NCI-H187 treated with DMSO at 0.1 percent for 48 hours (cell line): ENCODE measurements at places on chromosomes 2 and 18.

GRCh38 chr2:144834998-144835633 lies 315.2 kb upstream of the ZEB2 start:
- DNase-seq, result no peak

- no peak for DNase-seq
These were observed 631 bp downstream of the RPL31 start for GRCh38 chr2:101002562-101003277.

DNA sequence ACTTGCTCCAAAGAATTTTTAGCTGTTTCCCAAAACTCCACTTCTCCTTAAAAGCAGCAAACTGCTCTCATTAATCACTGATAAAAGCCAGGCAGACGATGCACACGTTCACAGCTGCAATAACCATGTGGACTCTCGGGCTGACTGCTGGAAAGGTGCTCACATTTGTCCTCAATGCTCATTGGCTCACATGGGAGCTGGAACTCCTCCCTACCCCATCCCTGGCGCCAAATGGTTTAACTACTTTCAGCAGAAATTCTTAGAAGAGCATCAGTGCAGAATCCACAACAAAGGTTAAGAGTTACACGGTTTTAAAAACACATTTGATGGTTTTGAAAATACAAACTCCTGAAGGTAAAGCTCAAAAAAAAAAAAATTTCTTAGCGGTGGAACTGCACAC lies 117.1 kb downstream of the NOL10 start:
- no peak for DNase-seq

DNA sequence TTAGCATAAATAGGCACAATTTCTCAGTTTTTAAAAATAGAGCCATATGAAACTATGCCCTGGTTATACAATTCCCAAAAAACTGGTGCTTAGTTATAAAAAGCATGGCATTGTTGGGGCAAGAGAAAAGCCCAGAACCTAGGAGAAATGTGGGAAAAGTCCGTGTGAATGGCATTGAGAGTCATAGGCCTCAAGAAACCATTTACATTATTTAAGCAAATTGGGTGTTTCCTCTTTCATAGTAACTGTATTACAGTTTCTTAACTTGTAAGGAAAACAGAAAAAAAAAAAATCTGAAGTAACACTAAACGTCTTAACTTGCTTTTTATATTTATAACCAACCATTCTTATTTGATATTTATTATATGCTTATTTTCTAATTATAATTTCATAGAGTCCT lies 170.9 kb upstream of the SESTD1 start:
- DNase-seq, result no peak

- no peak for DNase-seq
These were observed 29.1 kb upstream of the RAB11FIP5 start for GRCh38 chr2:73141896-73142295.

DNA sequence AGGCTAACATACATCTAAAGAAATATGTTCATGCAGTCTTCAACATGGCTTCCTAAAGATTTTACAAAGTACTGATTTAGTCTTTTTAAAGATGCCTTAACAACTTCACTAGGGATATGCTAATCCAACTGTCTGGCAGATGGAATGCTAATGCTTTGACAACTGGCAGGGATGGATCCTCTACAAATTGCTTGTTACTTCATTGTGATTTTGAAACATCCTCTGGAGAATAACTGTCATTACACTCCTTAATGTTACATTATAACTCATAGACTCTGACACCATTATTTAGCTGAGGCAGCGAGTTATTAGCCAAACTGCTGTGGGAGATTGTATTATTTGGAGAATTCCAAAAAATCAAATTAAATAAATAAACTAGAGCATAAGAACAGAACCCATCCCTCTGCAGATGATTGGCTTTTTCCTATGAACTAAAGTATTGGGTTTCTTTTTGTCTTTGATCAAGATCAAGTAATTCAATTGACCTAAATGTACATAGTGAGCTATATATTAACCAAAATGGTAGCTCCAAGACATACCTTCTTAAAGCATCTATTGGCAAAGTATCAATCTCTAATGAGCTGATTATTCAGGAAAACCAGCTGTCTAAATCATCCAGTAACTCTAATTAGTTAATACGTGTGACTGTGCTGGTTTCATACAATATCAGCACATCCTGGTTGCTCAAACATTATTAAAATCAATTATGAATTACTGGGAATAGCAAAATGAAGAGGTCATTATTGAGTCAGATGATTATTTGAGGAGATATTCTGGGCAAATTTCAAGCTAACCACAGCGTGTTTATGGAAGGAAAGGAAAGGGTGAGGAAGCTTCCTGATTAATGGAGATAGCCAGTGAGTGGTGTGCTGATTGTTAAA lies 321.3 kb upstream of the TFPI start:
- no peak for DNase-seq

GRCh38 chr18:79528846-79529245 lies 133.1 kb downstream of the NFATC1 start:
- DNase-seq, result no peak

DNA sequence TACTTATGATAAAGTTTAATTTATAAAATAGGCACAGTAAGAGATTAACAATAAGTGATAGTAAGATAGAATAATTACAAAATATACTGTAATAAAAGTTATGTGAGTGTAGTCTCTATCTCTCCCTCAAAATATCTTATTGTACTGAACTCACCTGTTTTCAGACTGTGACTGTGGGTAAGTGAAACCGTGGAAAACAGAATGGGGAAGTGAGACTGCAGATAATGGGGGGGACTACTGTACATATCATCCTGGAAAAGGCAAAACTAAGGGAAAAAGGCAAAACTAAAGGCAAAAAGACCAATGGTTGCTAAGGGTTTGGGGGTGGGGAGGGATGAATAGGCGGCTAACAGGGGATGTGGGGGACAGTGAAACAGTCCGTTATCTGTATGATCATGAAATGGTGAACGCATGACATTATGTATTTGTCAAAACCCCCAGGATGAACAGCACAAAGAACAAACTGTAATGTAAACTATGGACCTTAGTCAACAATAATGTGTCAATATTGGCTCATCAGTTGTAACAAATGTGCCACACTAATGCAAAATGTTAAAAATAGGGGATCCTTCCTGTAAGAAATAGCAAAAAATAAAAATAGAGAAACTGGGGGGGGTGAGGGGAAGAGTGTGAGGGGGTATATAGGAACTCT lies 93.8 kb downstream of the EPB41L3 start:
- DNase-seq, result no peak

DNA sequence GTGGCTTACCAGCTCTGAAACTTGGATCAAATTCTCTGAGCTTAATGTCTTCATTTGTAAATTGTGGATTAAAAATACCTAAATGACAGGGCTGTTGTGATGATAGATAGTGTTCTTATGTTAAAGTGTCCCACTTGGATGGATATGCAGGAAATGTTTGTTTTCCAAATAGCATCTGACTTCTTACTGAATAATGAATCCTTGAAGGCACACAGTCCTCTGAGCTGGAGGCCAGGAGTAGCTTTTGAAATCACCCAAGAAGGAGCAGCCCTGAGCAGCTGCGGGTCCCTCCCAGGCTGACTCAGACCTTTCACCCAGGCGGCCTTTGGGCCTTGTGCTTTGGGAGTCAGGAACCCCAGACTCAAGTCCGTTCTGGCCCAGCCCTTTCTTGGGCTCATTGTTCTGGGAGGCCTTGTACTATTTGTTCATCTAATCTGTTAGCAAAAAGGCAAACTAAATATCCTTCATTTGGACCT lies 173.0 kb upstream of the GATA6 start:
- no peak for DNase-seq

GRCh38 chr2:70551167-70551566 lies 2.5 kb downstream of the TGFA start:
- no peak for DNase-seq

DNA sequence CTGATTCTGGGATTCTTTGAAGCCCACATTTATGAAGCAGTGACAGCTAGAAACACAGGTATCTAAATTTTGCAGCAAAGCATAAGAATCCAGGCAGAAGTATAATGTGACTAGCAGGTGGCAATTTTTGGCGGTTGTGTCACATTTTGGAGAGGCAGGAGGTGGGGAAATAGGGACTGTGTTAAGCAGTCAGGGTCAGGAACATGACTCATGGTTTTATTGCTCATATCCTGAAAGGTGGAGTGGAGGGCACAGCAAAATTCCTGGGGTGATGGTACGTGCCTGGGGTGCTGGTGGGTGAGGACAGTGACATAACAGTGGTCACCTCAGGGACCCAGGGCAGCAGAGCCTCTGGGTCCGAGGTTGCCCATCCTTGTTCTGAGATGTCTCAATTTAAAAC lies 63.5 kb upstream of the TTN start:
- no peak for DNase-seq

DNA sequence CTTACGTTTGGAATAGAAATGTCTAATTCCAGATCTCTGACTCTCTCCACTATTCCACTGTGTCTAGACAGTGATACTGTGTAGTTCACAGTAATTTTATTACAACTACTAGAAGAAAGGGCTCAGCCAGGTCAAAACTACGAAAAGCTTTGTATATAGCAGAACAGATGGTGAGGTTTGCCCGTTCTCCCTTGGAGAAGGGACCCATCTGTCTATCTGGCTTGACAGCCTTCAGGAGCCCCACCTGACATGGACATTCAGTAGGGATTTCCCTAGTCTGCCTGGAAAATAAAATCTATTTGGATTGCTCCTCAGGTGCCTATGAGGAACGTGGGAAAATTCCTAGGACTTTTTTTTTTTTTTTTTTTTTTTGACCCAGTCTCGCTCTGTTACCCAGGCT lies 435.4 kb downstream of the NRXN1 start:
- DNase-seq, result no peak

- DNase-seq, result no peak
These were observed 377.4 kb upstream of the ACVR2A start for GRCh38 chr2:147467441-147467840.

DNA sequence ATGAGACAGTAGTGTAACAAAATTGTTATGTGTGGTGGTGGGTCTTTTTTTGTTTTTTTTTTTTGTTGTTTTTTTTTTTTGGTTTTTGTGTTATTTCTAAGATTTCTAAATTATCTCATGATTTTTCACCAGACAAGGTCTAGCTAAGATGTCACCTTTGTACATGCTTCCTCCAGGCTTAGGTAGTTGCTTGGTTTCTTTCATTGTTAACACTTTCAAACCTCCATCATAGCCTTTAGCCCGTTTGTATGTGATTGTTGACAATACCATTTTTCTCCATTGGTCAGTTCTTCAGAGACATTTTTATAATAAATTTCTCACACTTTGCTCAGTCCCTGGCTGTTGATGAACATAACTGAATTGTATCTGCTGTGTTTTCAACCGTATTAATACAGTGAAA lies 2.2 kb downstream of the RELCH start:
- DNase-seq, result no peak

DNA sequence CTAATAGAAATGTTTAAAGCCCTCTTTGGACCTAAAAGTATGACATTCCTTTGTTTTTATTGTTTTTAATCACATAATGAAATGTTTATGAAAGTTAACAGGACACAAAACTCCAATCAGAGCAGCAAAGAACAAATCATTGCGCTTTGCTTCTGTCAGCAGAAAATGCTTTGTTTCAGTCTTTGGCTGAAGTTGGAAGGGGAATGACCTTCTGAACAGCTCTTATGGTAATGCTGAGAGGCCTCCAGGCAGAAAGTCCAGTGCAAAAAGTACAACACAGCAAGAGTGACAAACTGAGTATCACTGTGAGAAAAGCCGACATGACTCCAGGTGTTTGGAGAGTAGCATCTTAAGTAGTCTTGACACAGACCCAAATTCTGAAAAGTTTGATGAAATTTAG lies 147.7 kb upstream of the SP5 start:
- no peak for DNase-seq

DNA sequence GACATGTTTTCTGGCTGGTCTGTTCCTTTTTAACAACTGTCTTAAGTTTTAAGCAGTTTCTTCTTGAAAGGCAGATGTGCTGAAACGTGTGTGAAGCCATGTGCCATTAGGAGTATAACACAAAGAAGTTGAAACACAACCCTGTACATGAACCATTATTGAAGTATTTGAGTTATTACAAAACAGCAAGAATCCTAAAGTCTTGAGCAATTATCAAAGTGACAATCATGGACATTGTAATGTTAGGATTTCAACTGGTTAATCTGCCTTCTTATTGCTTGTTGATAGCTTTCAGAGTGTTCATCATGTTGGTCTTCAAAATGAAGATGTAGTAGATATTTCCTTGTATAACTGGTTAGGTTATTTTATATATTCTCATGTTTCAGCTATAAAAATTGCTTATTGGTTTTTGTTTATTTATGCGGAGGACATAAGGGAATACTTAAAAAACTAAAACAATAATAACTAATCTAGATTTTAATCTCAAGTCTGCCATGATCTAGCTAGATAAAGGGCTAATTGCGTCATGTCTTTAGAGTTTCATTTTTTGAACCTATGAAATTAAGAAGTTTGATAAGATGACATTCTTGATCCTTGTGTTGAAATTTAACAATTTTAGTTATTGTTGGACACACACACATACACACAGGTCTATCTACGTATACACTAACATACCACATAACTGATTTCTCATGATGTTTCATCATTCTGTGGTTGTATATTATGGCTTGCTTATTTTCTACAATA lies 21.1 kb downstream of the PPP1R1C start:
- no peak for DNase-seq

- DNase-seq, result no peak
These were observed 2181.4 kb upstream of the PIK3C3 start for GRCh38 chr18:39773646-39774045.

DNA sequence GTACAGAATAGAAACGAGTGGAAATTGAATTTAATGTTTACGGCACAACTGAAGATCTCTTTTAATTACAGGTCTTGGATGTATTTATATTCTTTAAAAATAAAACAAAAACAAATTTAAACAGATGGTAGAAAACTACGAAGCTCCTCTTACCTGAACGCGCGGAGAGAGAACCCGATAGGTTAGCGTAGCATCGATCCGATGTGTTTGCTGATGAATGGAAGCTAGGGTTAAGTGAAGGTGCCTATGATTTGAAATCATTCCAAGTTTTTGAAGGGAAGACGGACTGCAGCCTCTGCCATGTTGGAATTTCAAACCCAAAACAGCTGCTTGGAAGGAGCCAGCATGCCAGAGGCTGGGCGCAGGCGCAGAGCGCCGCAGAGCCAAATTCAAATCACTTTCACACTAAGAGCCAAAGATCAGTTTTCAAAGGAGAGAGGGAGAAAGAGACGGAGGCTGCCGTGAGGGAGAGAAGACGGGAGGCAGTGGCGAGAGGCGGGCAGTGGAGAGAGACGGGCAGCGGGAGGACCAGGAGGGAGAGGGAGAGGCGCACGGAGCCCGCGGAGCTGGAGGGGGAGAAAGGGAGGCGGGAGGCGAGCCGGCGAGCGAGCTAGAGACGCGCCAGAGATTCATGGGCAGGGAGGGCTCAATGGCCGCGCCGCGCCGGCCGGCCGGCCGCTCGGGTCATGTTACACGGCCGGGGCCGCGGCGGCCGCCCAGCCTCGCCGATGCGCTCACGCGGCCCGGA lies at the start of gene FIGN:
FIGN (minus strand) TSS at position 324 of the 748 bp plus-strand sequence. CDS start 1,081 bp downstream, outside the sequence.
- DNase-seq, result peak; percentile 30

GRCh38 chr18:3015851-3016250 lies 2.9 kb upstream of the LPIN2 start:
- DNase-seq, result no peak

DNA sequence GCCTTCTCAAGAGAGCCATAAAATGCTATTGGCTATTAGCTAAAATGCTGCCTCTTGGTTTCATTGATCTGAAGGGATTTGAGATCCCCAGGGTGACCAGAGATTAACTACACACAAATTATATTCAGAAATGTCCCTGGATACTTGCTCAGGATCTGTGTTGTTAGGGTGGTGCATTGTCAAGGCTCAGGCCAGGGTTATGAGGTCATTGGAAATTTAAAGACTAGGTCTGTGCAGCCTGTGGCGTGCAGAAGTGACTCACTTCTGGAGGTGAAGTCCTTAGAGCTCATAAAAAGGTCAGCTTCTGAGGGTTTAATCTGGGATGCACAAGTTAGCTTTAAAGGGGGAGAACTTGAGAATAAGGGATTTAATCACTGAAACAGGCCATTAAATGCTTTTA lies 23.5 kb downstream of the LRRTM1 start:
- no peak for DNase-seq
